Heart left ventricle (tissue), 16 donors: ENCODE measurements at places on chromosomes 11 and 22.

- peak; percentile 77 for DNase-seq
These were observed 13.5 kb downstream of the PGA5 start for GRCh38 chr11:61254403-61255025.

GRCh38 chr22:32932176-32932575 is 126.0 kb downstream of the SYN3 start:
- DNase-seq: no peak

GRCh38 chr22:20093418-20094196 is 13.6 kb downstream of the DGCR8 start:
- DNase-seq: peak; percentile 89

- no peak for DNase-seq
These were observed 73.0 kb upstream of the TBCEL start for GRCh38 chr11:120950880-120951279.

DNA sequence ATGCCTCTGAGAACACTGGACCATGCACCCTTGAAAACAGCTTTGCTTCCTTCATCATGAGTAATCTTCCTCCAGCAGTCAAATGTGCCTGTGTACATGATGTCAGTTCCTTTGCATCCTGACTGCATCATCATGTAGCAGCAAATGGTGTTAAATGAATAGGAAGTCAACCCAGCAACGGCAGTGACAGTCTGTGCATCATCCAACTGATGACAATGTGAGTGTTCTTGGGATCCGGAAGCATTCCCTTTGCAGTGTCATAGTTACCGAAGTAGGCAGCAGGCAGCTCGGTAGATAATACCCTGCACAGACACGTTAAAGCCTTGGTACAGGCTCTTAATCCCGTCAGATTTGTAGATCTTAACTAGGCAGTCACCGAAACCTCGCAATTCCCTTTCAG is 2.5 kb downstream of the WBP2NL start:
- no peak for DNase-seq

DNA sequence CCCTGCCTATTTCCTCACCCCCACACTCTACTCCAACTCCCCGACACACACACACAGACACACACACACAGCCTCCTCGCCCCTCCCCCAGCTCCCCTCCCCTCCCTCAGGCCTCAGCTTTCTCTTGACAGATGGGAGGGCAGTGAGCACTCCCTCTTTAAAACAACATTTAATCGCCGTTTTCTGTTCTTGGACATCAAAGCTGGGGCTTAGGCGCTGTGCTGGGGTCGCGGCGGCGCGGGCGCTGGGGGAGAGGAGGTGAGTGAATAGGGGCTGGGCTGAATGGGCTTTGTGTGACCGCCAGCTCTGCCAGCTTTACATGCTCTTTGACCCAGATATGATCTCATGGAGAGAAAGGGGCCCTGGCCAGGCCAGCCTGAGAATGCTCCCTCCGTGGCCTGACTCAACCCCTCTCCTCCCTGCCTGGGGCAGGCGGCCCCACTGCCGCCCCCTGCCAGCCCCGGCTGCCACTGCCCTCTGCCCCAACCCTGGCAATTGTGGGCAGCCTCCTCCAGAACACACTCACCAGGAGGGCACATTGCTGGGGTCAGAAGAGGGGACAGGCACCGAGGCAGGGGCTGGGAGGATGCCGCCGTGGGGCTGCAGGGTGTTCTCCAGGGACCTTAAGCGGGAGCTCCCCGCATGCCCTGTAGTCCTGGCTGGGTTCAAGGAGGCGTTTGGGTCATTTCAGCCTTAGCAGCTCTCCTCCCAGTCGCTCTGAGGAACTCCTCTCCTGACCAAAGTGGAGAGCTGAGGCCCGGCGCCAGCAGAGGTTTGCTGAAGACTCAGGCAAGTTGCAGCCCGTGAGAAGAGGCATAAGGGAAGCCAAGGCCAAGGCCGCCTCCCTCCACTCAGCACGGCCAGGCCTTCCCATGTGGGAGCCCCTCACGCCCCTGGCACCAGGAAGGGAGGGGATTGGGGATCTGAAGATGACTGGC is 38.3 kb upstream of the NNMT start:
- DNase-seq: peak; percentile 76

GRCh38 chr11:8095371-8095770 is 14.4 kb downstream of the TUB start:
- no peak for DNase-seq

GRCh38 chr11:129275828-129276227 is 83.7 kb upstream of the ARHGAP32 start:
- no peak for DNase-seq

- peak; percentile 71 for DNase-seq
These were observed 22.7 kb downstream of the YPEL1 start for GRCh38 chr22:21712751-21713427.

DNA sequence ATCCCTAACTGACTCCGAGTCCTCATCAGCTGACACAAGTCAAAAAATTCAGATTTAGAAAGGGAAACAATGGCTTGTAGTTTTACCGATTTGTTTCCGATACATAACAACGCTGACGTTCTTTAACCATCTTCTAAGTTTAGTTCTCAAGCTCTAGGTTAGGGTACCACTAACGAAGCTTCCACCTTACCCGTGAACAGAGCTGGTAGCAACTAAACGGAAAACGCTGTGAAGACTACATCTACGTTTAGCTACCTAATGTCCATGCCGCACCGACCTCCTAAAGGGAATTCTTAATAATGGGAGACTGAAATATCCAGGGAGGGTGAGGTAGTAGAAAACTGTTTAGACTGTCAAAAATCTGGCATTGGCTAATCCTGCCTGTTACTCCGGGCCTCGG is 1.0 kb downstream of the NUP98 start:
- DNase-seq: no peak

DNA sequence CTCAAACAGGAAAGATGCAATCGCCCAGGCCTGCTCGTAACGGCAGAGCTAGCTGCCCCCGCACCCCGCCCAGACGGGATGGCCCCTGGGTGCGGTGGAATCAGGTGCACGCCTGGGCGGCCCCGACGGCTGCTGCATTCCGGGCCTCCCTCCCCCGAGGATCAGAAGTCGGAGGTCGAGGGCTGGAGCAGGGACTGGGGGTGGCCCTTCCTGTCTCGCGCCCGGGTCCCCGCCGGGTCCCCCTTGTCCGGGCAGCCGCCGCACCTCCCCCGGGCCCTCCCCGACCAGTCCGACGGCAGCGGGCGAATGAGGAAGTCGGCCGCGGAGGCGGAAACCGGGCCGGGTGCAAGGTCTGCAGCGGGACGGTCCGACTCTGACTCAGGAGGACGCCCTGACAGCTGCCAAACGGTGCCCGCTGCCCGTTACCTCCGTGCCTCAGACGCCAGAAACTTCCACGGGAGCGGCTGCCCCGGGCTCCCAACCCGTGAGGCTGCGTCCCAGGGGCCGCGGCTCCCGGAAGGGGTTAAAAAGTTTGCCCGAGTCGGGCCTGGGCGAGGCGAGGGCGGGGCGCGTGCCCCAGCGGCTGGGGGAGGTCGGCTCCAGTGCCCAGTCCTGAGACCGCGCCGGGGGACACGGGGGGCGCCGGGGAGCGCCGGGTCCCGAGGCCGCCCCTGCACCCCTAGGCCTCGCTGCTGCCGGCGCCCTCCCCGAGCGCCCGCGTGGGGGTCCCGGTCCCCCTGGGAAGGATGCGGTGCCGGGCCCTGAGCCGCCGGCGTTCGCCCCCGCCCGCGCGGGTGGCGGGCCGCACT is 663 bp downstream of the MYH9 start:
- peak; percentile 80 for DNase-seq

DNA sequence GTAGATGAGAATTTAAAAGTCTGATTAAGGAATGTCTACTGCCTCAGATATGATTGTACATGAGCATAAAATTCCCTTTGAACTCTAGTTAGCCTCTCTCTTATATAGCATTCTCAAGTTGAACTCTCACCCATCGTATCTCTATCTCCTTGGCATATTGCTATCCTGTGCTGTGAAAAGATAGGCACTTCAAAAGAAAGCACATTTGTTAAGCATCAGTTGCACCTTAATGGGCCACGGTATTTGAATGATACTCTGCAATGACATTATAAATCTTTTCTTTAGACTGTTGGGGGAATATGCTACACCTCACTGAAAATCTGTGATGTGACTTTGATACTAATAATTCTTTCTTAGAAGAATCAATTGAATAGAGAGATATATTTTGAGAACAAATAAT is 570.7 kb downstream of the JRKL start:
- DNase-seq: no peak

GRCh38 chr22:41939981-41940831 is 6.7 kb downstream of the CENPM start:
- no peak for DNase-seq

DNA sequence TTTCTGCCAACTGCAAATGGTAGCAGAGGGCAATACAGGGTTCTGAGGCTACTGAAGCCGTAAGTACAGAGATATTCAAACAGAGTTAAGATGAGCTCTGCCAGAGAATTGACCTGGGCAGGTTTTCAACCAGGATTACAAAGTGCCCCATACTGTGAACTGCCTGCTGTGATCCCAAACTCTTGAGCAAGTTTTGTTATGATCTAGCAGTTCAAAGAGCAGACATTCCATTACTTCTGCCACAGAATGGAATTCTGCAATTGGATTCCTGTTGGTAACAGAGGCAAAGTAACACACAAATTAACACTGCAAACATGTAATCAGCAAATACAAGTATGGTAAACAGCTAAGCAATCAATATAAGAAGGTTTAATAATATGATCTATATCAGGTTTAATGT is 31.2 kb downstream of the ALG9 start:
- no peak for DNase-seq

GRCh38 chr11:128156486-128156885 is 430.9 kb downstream of the ETS1 start:
- DNase-seq: no peak

DNA sequence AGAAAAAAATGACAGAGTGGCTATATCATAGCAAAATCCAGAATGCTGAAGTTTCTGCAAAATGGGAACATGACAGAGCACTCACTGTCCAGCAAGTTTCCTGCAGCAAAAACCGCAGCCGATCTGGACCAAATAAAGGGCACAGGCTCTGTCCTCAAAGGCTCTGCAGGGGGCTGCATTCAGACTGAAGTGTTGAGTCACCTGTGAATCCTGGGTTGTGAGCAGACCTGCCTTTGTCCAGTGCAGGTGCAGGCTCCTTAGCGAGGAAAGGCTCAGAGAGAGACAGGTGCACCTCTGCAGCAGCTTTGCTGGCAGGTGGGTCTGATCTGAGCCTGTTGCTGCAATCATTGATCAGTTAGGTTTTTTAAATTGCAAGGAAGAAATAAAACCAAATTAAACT is 29.3 kb upstream of the NFAM1 start:
- no peak for DNase-seq

GRCh38 chr22:32043391-32043790 is 330 bp downstream of the SLC5A1 start:
- no peak for DNase-seq

DNA sequence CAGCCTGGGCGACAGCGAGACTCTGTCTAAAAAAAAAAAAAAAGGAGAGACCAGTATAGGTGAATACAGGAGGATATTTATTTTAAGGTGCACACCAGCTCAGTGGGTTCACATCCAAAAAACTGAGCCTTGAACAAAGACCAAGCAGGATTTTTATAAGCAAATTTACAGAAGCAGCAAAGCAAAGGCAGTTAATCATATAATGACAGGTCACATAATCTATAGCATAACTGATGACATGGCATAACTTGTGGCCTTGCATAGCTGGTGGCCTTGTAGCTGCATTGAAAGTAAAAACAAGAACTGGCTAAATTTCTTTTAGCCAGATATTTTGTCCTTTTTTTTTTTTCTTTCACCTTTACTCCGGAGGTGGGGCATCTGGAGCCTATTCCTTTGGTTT is 2.7 kb upstream of the PLAAT3 start:
- DNase-seq: no peak

DNA sequence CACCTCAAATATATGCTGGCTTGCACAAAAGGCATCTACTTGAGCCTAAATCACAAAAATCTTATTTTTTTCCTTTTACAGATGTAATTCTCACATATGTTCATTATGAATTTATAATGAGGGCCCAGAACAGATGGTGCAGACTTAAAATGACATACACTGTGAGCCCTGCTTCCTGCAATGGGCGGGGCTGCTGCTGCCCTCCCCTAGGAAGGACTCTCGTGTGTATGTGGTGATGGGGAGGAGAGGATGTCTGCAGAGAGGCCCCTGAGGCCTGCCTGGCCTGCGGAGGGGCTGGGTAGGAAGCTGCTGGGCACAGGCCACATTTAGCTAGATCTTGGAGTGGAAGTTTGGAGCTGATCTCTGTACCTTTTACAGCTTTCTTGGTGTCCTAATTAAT is 233.4 kb upstream of the KIRREL3 start:
- DNase-seq: no peak

DNA sequence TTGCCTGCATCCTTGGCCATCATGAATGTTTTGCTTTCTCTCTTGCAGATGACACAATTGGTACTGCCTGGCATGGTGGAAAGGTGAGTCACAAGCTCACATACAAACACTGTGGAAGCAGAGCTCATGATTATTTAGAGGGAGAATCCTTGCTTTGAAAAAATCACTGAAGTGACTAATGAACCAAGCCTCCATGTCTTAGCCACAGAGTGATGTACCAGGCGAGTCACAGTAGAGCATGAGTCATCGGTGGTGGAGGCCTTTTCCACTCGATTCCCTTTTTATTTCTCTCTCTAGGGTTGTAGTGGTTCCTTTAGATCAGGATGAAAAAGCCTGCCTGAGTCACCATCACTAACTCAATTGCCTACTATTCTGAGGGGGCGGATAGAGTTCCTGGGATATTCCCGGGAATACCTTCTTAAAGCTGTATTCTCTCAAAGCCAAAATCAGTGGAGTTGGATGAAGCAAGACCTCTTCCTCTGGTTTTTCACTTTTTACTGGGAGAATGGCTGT is 49.6 kb upstream of the ALKBH3 start:
- peak; percentile 46 for DNase-seq

- DNase-seq: no peak
These were observed 5.8 kb downstream of the DEPDC7 start for GRCh38 chr11:33021501-33021900.

DNA sequence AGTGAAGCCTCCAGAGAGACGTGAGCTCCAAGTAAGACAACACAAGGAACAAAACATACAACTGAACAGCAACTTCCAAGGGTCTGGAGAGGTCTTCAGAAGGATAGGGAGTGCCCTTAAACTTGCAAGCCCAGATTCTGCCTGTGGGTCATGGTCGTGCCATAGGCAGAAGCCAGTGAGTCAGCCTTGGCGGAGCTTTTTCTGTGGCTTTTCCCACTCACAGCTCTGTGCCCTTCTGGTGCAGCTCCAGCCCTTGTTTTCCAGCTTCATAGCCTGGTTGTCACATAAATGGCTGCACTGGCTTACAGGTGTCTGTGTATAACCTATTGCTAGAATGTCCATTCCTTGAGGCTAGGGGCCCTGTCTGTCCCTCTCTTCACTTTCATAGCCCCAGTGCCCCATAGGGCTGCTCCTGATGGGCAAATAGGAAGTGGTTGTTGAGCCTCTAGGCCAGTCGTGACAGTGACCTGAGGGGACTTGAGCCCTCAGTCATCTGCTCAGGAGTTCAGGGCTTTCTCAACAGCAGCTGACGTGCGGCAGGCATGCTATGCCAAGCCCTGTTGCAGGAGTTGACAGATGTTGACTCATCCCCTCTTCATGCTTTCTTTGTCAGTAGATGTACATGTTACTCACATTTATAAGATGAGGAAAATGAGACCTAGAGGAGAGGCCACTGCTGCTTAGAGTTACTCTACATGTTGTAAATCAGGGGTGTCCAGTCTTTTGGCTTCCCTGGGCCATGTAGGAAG is 7.4 kb downstream of the MED15 start:
- no peak for DNase-seq

GRCh38 chr22:42528591-42529307 is 9.2 kb upstream of the RRP7A start:
- no peak for DNase-seq

GRCh38 chr11:128904656-128905344 is 13.6 kb downstream of the KCNJ5 start:
- peak; percentile 64 for DNase-seq

GRCh38 chr11:67053896-67054329 is 2.7 kb upstream of the RHOD start:
- no peak for DNase-seq

GRCh38 chr22:47484960-47485569 is 722.6 kb downstream of the TBC1D22A start:
- no peak for DNase-seq
